MM.1S (cell line): ENCODE measurements at places on chromosomes 5 and 9.

DNA sequence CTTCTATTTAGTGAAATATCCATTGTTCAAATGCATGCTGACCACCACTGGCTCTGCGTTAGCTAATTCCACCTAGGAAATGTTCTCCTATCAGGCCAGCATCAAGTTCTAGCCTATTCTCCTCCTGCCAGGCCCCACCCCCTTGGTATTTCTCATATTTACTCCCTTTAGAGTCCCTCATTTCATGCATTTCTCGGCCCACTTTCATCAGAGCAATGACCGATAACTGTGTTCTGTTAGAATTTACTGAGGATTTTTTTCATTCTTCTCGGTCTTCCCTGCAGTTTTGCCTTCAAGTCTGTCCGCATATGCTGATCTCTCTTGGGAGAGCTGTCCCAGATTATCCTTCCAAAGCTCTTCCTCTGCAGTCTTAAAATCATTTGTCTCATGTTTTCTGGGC, 143.4 kb downstream of the GOLPH3 start:
- no peak for DNase-seq

DNA sequence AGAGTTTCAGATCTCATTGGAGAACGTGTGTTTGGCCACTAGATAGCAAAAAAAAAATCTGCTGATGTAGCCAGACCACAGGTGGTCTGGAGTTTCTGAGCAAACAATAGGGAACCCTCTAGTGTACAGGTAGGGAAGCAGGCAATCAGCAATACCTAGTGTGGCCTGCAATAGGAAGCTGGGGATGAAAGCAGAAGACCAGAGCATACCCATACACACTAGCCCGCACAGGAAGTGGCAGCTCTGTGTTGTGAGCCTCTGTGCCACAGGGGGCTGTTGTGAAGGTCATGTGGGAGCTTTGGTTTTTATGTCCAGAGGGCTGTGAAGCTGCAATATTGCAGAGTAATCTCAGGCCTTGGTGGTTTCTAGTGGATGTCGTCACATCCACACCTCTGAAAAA, 81.2 kb downstream of the MTAP start:
- peak; percentile 86 for DNase-seq

GRCh38 chr9:86836797-86837196, 110.5 kb downstream of the GAS1 start:
- no peak for DNase-seq

- DNase-seq, result no peak
Observed at GRCh38 chr9:89528131-89528530, 30.2 kb upstream of the SEMA4D start.

DNA sequence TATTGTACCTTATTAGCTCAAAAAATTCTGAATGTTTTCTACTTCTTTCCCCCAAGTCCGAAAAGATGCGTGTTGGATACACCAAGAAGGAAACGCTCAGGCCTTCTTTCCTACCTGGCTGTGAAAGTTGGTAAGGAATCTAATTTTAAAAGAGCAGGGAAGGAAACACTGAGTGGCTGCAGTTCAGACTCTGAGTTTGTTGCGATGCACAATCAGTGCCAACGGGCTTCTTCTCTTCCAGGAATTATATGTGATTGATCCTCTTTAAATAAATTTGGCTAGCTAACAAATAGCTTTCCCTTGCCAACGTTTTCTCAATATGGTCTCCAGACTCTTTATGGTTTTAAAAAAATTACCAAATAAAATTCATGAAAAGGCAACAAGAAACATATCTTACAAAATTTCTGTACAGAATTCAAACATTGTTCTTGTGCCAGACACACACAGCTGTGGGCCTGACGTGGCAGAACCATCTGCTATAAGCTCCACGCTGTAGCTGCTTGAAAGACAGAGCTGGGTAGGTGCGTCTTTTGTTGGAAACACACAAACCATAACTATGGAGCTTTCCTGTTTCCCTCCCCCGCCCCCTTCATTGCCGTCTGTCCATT, 493.1 kb downstream of the ZNF608 start:
- DNase-seq, result no peak

DNA sequence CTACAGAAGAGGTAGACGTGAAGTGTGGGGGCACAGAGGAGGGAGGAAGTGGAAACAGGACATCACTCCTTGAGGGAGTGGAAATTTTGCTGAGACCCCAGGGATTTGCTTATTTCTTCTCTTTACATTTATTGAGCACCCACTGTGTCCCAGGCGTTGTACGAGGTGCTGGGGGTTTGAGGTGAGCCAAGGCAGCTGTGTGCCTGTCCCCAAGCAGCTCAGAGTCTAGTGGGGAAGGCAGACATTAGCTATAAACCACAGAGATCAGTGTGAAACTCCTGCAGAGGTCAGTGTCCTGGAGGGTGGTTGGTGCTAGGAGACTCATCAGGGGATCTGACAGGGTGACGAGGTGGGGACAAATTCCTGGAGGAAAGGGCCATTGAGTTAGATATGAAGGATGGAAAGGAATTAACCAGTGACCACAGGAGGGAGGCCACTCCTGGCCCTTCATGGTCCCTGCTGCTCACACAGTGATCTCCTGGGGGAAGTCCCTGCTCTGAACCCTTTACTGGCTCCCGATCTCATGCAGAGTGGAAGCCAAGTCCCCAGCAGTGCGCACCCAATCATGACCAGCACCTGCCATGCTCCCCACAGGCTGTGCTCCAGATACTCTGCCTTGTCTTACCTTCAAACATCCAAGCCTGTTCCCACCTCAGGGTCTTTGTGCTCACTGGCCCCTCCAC, 3.4 kb upstream of the CXCL14 start:
- DNase-seq, result no peak

DNA sequence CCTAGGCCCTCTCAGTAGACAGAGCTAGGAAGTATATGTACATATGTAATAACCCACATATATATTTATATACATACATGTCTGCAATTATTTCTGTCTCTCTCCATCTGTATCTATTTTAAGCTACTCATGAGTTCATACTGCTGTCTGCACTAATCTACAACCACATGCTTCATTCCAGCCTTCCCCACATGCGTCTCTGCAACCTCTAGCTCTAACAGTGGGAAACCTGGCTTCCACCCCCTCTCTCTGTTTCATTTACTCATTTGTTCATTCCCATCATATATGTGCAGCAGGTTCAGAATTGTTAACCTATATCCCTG, 23.3 kb downstream of the DCANP1 start:
- no peak for DNase-seq

DNA sequence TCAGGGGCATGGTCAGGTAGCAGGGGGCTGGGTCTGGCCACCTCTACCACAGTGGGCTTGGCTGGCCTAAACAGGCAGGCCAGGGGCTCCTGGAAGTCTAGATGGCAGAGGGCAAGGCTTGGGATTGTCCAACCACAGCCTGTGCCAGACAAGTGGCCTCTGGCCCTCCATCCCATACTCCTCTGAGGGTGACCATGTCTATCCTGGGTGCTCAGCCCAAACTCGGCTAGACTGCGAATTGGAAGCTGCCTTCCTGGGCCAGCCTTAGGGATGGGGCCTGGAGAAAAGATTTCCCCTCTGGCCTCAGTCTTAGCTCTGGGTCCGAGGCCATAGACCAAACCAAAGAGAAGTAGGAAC, 110.5 kb downstream of the PHF2 start:
- DNase-seq, result no peak

GRCh38 chr9:99093492-99093791, 11.5 kb upstream of the TGFBR1 start:
- no peak for DNase-seq

GRCh38 chr5:81783401-81783800, 32.5 kb upstream of the SSBP2 start:
- no peak for DNase-seq

GRCh38 chr9:135081264-135081660, 6.2 kb upstream of the OLFM1 start:
- no peak for DNase-seq

DNA sequence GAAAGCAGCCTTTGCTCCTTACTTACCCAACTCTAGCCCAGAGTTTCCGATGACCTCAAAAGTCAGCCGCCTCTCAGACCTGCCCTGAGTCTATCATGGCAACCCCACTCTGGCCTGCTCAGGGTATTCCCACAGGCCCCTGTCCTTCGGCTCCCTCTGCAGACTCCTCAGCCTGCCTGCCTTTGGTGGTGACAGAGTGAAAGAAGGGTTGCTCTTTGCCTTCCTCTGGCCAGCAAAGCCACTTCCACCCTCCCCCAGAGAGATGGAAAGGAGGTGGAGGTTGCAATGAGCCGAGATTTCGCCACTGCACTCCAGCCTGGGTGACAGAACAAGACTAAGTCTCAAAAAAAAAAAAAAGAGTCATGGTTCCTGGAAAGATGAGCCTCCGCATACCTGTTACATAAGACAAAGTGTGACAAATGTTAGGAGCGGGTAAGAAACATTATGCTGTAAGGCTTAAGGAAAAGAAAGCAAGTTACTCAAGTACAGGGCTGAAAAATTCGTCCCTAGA, 2.3 kb upstream of the SMIM33 start:
- no peak for DNase-seq

DNA sequence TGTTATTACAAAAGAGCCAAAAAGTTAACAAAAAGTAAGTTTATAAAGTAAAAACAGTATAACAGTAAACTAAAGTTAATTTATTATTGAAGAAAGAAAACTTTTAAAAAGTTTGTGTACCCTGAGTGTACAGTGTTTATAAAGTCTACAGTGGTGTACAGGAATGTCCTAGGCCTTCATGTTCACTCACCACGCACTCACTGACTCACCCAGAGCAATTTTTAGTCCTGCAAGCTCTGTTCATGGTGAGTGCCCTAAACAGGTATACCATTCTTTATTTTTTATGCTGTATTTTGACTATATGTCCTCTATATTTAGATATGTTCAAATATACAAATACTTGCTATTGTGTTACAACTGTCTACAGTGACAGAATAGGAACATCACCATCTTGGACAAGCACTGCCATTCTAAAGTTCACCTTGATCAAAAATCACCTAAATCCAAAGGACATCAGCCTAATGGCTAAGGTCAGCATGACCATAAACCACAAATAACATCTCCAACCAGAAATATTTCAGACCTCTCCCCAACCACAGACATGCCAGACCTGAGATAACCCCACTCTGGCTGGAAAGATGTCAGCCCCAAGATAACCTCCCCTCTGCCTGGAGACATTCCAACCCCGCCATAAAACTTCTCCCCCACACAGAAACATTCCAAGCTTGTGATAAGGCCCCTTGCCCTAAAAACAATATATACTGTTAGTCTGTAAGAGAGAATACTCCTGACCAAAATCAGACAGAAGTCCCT, 56.1 kb downstream of the AGXT2 start:
- DNase-seq, result no peak

GRCh38 chr9:106707291-106707690, 155.7 kb upstream of the ZNF462 start:
- DNase-seq, result no peak

- DNase-seq, result no peak
Observed at GRCh38 chr9:75183306-75183705, 95.0 kb downstream of the OSTF1 start.

GRCh38 chr5:98840946-98841345, 67.5 kb downstream of the RGMB start:
- DNase-seq, result no peak

DNA sequence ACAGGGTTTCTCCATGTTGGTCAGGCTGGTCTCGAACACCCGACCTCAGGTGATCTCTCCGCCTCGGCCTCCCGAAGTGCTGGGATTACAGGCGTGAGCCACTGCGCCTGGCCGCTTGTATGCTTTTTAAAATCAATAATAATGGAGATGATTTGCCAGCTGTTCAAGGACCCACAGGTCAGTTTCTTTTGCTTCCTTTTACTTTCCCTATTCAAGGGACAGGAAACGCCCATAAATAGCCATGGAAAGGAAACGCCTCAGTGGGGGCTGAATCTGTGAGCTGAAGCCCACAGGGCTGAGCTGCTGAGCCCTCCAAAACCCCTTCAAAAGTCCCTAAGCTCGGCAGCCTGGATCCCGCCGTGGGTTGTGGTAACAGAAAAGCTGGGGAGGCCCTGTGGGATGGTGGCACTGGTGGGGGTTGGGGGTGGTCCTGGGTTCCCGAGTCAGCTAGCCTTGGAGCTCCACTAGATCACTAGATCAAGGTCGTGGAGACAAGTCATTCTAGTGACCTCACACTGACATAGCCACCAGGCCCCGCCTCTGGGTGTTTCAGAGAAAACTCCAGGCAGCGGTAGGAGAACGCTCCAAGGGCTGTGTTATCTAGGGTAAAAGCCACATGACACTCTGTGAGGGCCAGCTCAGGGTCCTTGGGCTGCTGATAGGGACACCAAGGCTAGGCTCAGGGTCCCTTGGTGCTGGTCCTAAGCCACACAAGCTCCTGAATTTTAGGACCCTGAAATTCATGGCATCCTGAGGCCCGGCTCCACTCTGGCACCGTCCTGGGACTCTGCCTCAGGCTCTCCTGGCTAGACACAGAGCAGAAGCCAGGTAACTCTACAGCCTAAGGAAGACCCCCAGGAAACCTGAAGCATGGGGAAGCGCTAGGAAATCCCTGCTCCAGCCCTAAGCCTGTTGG, 18.0 kb upstream of the DUSP1 start:
- no peak for DNase-seq

GRCh38 chr9:84711936-84712335, 42.4 kb downstream of the NTRK2 start:
- no peak for DNase-seq

GRCh38 chr9:125992557-125992956, 245.4 kb downstream of the PBX3 start:
- DNase-seq, result no peak

GRCh38 chr9:113608082-113608685, 144.7 kb downstream of the RGS3 start:
- DNase-seq, result no peak

GRCh38 chr5:72093217-72093616, 14.1 kb upstream of the MAP1B start:
- DNase-seq, result no peak

DNA sequence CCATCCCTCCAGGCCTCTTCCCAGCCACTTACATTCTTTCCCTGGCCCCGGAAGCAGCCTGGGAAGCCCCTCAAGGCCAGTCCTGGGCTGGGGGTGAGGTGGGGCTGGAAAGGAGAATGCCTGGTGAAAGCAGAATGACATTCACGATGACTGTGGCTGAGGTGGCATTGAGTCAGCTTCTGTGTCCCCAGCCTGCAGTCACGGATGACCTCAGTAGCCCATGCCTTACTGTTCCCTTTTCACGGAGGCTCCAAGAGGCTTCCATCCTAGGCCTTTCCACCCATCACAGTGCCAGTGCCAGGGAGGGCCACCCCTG, 2.7 kb downstream of the PRDM12 start:
- DNase-seq, result no peak

DNA sequence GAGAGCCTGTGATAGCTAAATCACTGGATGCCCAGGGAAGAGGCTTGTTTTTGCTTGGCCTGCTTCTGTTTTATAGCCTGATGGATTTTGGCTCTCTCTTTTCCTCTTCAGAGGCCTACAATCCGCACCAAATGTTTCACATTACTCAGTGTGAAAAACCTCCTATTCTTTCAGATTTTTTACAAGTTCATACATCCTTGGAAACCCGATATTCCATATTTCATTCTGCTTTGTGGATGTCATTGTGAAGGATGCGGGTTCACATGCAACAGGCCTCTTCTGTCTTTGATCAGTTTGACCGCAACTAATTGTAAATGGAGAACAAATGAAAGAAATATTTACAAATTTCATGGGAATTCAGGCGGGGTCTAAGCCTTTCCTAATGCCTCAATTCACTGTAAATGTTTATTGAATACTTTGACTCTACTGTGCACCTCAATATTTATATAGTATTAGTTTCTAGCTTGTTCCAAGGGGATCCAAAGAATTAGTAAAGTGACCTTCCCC, 269.9 kb downstream of the DMRT2 start:
- DNase-seq, result no peak
